ENCODE measurements at places on chromosomes 6 and 20.

GRCh38 chr6:11232770-11233626 is 530 bp upstream of the NEDD9 start:
- DNase-seq, result no peak

DNA sequence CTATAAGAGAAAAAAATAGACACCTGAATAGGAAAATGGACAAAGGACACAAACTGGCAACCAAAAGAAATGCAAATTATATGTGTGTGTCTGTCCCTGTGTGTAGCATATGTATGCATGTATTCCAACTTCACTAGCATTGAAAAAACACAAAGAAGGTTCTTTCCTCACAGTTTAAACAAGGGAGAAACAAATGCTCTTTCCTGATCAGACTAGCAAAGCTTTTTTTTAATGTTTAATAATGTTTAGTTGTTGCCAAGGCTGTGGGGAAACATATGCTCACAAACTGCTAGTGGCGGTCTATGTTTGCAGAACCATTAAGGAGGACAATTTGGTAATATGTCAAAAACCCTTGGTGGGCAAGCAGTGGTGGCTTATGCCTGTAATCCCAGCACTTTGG is 22.4 kb downstream of the SMLR1 start:
- no peak for DNase-seq

GRCh38 chr6:26183581-26184366 is 96.5 kb downstream of the HFE start:
- no peak for DNase-seq

GRCh38 chr6:161139766-161140553 is 133.9 kb downstream of the AGPAT4 start:
- no peak for DNase-seq

DNA sequence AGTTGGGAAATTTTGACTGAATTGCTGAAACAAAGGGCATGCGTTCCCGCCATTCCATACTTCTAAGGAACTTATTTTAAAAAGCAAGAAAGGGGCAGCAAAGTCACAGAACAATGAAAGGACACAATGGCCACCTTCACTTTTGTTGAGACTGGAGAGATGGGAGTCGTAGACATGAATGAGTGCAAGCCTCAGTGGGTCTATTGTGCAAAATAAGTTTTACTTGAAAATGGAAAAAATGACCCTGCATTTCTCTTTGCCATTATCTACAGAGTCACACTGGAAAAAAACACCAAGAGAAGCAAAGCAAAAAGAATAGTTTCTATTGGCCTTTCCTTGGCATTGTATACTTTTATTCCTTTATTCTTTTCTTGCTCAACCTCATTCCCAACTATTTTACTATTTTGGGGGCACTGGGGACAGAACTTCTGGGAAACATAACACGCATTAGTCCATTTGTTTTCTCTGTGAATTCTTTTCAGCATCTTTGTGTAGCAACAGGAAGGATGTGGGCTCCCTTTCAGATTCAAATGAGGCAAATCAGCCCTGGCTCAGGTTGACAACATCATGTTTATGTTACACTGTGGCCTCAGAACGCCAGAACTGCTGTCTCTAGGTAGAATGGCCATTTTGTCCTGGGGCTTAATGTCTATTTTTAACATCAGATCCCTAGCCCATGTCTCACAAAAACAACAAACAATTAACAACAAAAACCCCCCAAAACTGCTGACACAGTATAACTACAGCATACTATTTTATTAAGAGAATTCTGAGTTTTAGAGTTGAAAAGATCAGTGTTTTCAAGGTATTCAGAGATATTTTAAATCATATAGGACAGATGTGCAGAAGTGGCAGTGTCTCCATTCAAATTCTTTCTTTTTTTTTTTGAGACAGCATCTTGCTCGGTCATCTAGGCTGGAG is 122.2 kb downstream of the FYN start:
- peak; percentile 65 for DNase-seq

Measured in effector CD4-positive, alpha-beta T cell (primary cell).